ENCODE measurements at places on chromosomes 4 and X.

DNA sequence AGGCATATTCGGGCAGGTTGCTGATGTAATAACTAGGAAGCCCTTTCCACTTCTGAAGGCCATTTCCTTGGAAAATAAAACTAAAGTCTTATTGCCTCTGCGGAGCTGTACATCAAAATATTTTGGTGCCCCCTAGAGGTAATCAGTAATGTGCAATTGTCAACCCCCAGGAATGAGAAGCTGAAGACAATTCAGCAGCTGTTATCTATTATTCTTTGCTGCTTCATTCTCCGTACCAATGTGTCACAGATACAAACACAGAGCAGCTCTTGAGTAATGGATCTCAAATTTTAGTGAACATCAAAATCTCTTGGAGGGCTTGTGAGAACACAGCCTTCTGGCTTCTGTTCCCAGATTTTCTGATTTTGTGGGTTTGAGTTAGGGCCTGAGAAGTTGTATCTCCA is 3.5 kb upstream of the SLIT2 start:
- no peak for DNase-seq

DNA sequence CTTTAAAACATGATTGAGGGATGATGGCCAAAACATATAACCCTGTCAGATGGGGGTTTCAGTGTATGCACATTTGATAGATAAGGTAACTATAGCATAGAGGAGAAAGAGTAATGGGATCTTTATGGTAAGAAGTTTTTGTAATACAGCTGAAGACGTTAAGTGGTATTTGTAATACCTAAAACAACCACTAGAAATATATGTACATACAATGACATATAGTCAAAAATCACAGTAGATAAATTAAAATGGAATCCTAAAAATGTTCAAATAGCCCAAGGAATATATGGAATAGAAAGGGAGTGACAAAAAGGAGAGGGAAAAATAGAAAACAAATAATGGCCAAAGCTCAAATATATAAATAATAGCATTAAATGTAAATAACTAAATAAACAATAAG is 371.3 kb upstream of the FSTL5 start:
- no peak for DNase-seq

DNA sequence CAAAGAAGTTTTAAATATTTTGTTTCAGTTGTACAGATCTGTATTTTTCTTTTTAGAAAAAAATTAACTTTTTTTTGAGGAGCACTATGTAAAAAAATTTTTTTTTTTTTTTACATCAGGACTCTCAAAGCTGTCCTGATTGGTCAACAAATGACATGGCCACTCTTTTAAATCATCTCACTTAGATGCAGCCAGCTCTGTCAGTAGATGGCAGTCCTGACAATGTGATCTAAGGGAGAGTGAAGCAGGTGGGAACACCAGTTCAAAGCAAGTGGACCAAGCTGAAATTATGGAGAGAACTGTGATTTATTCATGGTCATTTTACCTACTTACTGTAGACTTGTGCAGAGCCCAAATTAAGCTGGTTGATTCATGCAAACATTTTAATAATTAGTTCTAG is 174.7 kb upstream of the GPRIN3 start:
- no peak for DNase-seq

- DNase-seq: no peak
These were observed 167.1 kb downstream of the NSUN7 start for GRCh38 chr4:40916880-40917279.

GRCh38 chr4:174358410-174358809 is 74.7 kb downstream of the CEP44 start:
- DNase-seq: no peak

All from stimulated activated CD8-positive, alpha-beta memory T cell treated with anti-CD3 and anti-CD28 coated beads, Interleukin-4, amount 100 ng/mL, for 4 hours (primary cell).